ENCODE measurements at places on chromosomes 4 and X.

GRCh38 chrX:18757956-18758932, 50.8 kb downstream of the PPEF1 start:
- no peak for DNase-seq

GRCh38 chr4:11724731-11725130, 296.0 kb upstream of the HS3ST1 start:
- DNase-seq, result peak; percentile 58

GRCh38 chr4:155509555-155509954, 132.8 kb upstream of the MAP9 start:
- DNase-seq, result peak; percentile 8

GRCh38 chr4:57652779-57653178, 542.6 kb upstream of the IGFBP7 start:
- DNase-seq, result no peak

- DNase-seq, result peak; percentile 67
Observed at GRCh38 chrX:103533511-103534216, 14.4 kb upstream of the RAB40A start.

DNA sequence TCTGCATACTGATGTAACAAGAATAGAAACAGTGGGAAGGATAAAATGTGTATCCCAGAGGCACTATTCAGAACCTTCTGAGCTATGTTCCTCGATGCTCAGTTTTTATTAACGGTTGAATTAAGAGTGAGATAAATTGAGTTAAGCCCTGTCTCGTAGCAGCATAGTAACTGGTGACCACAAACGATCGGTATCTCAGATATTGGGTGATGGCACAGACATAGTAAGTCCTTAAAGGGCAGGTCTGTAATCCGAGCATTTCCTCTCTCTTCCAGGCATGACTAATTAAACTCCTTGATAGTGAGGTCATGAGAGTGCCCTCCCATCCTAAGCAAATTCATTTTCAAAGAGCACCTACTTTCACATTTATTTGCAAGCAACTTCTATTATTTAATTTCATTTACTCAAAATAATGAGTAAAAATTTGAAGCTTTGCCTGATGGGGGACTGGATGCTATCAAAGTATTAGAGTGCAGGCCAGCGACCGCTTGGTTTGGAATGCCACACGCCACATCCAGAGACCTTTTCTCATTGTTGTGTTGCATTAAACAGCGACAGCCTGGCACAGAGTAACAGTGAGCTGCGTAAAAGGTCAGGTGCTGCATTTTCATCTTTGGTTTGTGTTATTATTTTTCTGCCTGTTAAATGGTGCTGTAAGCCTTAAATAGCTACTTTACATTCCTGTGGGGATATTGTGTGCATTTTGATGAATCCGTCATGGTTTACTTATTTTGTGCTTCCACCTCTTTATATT, 101.9 kb downstream of the PCDH7 start:
- peak; percentile 42 for DNase-seq

GRCh38 chr4:8855818-8856245, 15.8 kb downstream of the HMX1 start:
- no peak for DNase-seq

DNA sequence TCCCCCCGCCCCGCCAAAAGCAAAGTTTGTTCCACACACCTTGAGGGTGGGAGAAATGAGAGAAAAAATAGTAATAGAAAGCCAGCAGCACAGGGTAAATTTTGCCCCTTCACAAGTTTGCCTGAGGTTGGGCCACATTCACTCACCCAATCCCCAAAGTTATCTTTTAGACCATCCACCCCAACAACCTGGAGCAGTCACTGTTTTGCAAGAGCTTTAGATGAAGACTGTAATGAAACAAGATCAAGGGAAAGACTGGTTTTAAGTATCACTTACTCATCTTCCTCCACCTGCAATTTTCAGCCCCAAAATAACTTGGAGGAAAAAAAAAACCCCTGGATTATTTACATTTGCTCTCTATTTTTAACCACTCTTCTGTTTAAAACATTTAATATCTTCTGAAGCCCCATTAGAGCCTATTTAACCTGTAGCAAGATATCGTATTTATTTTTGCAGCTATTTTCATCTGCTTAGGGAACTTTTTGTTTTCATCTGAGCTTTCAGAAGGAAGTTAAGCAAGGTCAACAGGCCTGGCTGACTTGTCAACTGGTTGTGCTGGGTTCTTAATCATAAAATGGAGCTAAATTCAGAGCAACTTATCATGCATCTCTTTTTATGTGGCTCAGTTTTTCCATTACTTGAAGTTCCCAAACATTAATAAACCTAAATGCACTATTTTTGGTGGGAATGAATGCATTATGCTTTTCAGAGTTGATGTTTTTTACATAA, 24.6 kb upstream of the TBL1X start:
- no peak for DNase-seq

GRCh38 chrX:12901486-12901885, 4.9 kb upstream of the TLR8 start:
- DNase-seq, result peak; percentile 37

GRCh38 chr4:74308215-74308614, at the start of gene EPGN:
Gene EPGN (plus strand): TSS chr4:74308470. CDS start chr4:74308534, 64 bp downstream.
- peak; percentile 37 for DNase-seq

- peak; percentile 95 for DNase-seq
Observed at GRCh38 chrX:3522101-3522650, 175.7 kb upstream of the MXRA5 start.

GRCh38 chr4:106245176-106245575, 70.8 kb downstream of the TBCK start:
- no peak for DNase-seq

DNA sequence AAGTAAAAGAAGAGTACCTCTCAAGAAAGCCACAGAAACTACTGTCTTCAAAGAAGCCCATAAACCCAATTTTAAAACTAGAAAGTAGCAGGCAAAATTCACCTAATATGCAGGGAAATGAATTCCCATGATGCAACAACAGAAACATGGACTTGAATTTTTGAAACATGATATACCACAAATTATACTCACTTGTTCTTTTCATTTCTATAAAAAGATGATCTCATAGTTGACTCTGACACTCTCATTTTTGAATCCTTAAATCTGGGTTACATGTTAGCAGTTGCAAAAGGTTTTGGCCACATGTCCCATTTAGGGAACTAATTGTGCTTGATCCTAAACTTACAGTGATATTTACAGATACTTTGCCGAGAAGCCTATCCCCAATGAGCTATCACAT, 1130.8 kb downstream of the FAT4 start:
- DNase-seq, result peak; percentile 18

DNA sequence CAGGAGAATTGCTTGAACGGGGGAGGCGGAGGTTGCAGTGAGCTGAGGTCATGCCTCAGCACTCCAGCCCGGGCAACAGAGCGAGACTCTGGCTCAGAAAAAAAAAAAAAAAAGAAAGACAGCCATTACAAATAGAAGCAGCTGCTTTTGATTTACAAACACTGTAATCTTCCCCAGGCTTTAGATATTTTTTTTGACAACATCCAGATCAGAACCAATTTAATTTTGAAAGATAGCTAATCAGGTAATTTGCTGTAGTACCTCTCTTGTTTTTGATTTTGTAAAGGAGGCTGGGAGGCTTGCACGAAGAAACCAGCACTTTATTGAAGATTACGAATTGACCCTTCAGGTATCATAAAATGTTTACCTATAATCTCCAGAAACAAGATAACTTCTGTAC, 107.0 kb downstream of the LDB2 start:
- no peak for DNase-seq

DNA sequence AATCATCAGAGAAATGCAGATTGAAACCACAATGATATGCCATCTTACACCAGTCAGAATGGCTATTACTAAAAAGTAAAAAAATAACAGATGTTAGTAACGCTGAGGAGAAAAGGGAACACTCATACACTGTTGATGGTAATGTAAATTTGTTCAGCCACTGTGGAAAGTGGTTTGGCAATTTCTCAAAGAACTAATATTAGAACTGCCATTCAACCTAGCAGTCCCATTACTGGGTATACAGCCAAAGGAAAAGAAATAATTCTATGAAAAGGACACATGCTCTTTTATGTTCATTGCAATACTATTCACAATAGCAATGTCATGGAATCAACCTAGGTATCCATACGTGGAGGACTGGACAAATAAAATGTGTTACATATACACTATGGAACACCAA, 566.3 kb downstream of the STPG2 start:
- peak; percentile 4 for DNase-seq

- no peak for DNase-seq
Observed at GRCh38 chr4:100284129-100284880, 94.0 kb upstream of the DDIT4L start.

DNA sequence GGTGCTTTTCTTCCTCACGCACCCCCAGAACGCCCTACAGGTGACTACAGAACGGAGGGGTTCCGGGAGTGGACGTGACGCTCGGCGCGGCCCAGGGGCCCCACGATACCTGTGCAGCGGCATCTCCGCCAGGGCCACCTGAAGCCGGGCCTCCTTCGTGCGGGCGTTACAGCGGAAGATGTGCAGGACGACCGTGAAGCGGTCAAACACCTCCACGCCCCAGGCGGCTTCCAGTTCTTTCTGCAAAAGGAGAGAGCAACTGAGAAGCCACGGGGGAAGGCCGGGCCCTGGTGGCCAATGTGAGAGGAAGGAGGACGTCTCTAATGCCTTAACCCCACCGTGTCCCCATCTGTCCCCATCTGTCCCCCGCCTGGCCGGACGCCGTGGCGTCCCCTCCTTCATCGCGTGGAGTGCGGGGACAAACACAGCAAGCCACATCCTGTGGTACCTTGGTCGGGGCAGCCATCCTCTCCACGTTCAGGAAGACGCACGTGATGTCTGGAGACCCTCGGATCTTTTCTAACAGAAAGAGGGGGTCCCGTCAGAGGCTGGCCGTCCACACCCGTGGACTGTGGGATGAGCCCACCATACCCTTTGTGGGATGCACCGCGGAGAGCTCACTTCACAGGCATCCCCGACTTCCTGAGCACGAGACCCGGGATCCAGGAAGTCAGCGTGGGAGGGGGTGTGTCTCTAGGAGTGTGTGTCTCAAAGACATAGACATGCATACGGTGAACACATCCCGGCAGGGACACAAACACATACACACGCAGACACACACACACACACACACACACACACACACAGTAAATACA, 3.6 kb downstream of the GTPBP6 start:
- no peak for DNase-seq

- peak; percentile 44 for DNase-seq
Observed at GRCh38 chrX:905848-906566, 275.4 kb downstream of the SHOX start.

DNA sequence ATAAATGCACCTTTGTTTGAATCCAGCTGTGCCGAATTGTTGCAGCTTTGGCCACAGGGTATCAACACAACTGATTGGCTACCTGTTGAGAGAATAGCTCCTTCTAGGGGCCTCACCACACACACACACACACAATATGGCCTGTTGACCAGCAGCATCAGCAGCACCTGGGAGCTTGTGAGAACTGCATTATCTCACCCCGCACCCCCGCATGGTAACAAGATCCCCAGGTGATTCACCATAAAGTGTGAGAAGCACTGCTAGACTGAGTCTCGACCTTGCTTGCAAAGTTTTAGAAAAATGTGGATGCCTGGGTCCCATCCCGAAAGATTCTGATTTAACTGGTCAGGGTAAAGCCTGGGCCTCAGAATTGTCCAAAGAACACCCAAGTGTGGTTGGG, 176.9 kb upstream of the PRPS2 start:
- no peak for DNase-seq

- no peak for DNase-seq
Observed at GRCh38 chr4:34220601-34221000, 2023.7 kb downstream of the ARAP2 start.

- no peak for DNase-seq
Observed at GRCh38 chr4:168092176-168092712, at the start of gene ANXA10. Gene ANXA10 (plus strand): TSS chr4:168092537. CDS start chr4:168092701, 164 bp downstream.

- DNase-seq, result no peak
Observed at GRCh38 chr4:4755306-4755705, 104.2 kb upstream of the MSX1 start.

DNA sequence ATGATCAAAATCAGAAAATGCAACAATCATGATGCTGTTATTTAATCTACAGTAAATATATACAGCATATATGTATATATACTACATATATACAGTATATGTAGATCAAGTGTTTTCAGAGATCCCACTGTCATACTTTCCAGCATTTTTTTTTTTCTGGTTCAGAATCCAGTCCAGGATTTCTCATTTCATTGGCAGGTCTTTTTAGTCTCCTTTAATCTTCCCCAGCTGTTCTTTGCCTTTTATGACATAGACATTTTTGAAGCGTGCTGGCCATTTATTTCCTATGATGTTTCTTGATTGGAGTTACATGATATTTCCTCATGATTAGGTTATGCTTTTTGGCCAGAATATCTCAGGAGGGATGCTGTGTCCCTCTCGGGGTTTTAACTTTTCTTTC, 92.0 kb upstream of the TLR2 start:
- peak; percentile 11 for DNase-seq

- peak; percentile 64 for DNase-seq
Observed at GRCh38 chrX:21408788-21409187, 34.6 kb downstream of the CNKSR2 start.

- no peak for DNase-seq
Observed at GRCh38 chr4:79047316-79047715, 108.1 kb upstream of the PAQR3 start.

- DNase-seq, result no peak
Observed at GRCh38 chr4:57865264-57865663, 755.1 kb upstream of the IGFBP7 start.

DNA sequence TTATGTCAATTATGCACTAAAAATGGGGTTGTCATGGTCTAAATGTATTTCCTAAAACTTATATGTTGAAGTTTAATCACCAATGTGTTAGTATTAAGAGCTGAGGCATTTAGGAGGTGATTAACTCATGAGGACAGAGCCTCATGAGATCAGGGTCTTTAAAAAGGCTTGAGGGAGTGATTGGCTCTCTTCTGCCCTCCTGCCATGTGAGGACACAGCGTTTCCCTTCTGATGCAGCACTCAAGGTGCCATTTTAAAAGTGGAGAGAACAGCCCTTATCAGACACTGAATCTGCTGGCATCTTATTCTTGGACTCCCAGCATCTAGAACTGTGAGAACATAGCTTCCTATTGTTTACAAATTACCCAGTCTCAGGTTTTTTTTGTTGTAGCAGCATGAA, 581.7 kb downstream of the KCNIP4 start:
- DNase-seq, result no peak

DNA sequence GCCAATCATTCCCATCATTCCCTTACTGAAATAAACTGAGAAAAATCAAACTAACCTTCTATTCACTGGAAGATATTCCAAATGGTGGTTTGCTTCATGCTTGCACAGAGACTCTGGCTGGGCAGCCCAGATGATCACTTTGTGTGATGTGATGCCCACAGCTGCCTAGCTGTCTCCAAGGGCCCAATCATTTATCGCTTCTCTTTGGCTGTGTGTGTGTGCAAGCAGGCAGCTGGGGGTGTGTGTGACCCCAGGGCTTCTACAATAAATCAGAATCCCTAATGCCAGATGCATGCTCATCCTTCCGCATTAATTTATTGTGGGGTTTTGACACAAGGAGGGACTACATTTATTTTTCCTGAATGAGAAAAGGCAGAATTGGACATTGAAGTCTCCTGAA, 140.1 kb upstream of the NDP start:
- DNase-seq, result no peak

- no peak for DNase-seq
Observed at GRCh38 chrX:132843363-132843762, 115.1 kb downstream of the HS6ST2 start.

All from fibroblast of upper back skin (primary cell).